Right forelimb (tissue), 1 donor: ENCODE measurements at places on chromosomes 12 and 14.
A peak's percentile ranks its signal among the peaks of the same experiment; 100 is the strongest.

DNA sequence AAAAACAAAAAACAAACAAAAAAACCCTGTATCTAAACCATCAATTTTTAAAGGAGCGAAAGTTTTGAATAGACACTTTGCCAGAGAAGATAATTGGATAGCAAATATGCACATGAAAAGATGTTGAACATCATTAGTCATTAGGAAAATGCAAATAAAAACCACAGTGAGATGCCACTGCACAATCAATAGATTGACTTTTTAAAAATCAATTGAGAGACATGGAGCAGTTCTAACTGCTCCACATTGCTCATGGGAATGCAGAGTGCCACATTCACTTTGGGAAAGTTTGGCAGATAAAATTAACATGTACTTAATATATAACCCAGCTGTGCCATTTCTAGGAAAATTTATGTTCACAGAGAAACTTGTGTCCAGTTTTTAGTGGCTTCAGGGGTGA lies 12.7 kb downstream of the EIF2S1 start:
- DNase-seq: no peak

GRCh38 chr12:120702637-120703036 lies 7.6 kb upstream of the UNC119B start:
- DNase-seq: no peak

DNA sequence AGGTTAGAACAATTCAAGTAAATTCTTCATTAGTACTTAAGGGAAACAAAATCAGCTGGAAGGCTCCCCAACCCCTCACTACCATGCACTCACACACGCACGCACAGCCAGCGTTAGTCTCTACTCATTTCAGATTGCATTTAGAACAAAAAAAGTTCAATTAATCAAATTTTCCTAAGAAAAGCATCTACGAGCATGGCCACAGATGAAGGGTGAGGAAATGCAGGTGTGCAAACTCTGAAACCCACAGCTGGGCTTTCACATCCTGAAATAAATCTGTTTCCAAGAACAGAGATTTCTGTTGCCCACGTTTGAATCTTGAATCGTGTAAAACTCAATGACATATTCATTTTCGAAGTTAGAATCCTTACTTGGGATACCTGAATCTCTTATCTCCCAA lies 62.6 kb downstream of the SEL1L start:
- no peak for DNase-seq

GRCh38 chr12:104340177-104340576 lies 36.6 kb downstream of the EID3 start:
- DNase-seq: no peak

DNA sequence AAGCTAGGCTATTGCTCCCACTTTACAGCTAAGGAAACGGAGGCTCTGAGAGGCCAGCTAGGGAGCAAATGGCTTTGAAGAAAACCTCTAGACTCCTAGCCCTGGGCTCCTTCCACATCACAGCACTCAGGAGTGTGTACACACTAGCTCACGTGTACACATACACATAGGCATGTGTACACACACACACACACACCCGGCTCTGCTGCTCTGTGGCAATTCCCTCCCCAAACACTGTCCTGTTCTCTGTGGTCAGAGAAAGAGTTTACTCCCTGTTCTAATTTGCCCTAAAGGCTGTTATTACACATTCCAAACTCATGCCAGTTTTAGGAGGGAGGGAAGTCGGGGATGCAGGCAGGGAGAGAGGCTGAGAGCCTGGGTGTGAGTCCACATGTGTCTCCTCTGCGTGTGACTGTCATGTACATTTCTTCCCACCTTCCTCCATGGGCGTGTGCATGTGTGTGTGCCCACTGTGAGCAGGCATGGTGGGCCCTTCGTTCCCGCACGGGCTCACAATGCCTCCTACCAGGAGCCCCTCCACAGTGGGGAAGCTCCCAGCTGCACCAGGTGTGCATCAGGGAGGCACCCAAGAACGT lies 14.2 kb downstream of the TRPV4 start:
- no peak for DNase-seq

DNA sequence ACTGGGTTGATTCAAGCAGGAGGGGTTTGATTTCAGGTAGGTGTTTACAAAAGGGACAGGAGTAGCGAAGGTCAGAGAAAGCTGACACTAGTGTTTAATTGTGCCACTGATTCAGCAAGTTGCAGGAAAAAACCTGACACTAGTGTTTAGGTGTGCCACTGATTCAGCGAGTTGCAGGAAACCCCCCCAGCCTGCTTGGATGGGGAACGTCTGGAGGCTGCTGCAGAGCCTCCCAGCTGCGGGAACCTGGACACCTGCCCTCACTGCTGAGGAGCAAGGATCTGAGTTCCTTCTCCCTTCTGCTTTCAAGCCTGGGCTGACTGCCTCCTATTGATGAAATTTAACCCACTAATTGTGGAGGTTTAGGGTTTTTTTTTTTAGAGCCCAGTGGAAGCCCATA lies 84.2 kb downstream of the AVPR1A start:
- no peak for DNase-seq

DNA sequence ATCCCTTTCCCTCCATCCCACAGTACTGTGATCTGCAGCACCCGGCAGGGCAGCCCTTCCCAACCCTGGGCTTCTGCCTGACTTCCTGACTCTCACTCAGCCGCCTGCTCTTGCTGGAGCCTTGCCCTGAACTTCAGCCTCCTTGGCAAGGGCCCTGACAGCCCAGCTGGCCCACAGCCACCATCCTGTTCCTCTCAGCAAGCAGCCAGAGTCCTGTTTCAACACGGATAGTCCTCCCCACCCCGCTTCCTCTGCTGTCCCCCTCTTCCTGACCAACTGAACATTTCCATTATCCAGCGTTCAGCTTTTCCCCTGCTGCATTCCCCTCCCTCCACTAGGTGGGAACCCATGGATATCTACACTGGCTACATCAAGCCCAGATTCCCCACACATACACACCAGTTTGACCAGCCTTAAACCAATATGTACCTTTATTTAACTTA lies 74.0 kb upstream of the MDM1 start:
- DNase-seq: peak; percentile 93

DNA sequence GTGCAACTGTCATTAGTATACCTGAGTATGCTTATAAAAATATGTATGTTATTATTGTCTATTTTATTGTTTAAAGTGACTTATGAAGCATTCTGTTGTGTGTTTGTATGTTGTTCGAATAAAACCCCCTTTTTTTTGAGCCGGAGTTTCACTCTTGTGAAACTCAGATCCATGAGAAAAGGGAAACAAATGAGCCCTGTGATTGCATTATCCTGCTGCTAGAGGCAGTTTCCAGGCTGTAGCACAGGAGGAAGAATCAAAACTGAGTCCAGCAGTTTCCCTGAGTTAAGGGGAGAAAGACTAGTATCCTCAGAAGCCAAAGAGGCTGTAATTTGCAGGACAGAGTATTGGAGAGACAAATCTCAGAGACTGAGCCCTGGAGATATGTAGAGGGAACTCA lies 12.5 kb downstream of the SGPP1 start:
- DNase-seq: no peak

GRCh38 chr14:99522934-99523703 lies 41.9 kb downstream of the CCNK start:
- DNase-seq: no peak

DNA sequence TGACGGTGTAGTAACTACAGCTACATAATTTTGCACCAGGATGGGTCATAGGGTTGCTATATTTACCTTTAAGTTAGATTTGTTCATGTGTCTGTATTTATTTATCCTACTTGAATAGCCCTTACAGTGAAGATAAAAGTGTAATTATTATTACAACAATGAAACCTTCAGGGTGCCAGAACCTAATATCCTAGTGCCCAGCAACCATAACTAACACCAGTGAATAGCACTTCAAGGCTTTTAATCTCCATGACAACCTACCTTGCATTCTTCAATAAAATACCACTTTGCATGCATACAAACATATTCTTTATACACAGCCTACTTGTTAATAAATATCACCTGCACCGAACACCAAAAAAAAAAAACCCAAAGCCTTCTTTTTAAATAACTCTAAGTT lies 58.7 kb upstream of the G2E3 start:
- DNase-seq: no peak

DNA sequence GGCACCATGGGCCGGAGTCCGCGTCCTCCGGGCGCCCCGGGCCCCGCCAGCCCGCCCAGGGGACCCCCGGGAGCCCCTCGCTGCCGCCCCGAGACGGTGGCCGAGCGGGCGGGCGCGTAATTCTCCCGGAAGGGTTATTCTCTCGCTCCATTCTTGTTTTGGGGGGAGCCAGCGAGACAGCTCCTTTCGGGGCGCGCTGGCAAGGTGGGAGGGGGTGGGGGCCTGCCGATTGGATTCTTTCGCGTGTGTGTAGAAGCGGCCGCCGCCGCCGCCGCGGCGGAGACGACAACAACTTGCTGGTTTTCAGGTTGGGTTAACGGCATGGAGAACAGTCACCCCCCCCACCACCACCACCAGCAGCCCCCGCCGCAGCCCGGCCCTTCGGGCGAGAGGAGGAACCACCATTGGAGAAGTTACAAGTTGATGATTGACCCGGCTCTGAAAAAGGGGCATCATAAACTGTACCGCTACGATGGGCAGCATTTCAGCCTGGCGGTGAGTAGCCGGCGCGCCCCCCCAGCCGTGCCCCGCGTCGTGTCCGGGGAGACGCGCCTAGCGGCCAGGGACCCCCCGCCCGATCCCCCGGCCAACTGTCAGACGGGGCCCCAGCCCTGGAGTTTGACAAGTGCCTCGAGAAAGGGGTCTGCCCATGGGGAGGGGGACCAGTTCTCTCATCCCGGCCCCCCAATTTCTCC lies 755 bp downstream of the SETD1B start:
- peak; percentile 65 for DNase-seq

GRCh38 chr12:32589165-32589865 lies 89.8 kb upstream of the DNM1L start:
- no peak for DNase-seq

- DNase-seq: no peak
Measured at GRCh38 chr12:49359671-49360070, 7.6 kb upstream of the SPATS2 start.

GRCh38 chr12:126191031-126191891 lies 1126.0 kb downstream of the AACS start:
- DNase-seq: no peak

DNA sequence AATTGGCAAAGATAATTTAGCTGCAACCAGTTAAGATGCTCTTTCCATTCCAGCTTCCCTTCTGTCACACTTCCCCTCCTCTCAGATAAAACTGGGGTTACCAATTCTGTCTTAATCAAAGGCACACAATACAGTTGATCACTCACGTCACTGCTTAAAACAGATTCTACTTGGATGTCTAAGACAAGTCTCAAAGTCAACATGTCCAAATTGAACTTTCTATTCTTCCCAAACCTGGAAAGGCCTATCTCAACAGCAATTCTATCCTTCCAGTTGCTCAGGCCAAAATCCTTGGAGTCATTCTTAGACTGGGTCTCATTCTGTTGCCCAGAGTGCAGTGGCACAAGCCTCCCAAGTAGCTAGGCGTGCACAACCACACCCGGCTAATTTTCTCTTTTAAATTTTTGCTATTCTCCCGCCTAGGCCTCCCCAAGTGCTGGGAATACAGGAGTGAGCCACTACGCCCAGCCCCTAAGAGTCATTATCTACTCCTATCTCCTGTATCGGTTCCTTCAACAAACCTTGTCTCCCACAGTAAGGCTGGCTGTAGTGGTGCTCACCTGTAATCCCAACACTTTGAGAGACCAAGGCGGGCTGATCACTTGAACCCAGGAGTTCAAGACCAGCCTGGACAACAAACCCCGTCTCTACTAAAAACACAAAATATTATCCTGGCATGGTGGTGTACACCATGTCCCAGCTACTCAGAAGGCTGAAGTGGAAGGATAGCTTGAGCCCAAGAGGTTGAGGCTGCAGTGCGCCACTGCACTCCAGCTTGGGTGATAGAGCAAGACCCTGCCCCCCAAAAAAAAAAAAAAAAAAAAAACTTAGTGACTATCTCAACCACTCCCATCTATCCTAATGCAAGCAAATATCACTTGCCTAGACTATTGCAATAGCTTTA lies 4.7 kb downstream of the RPS29 start:
- DNase-seq: no peak

- no peak for DNase-seq
Measured at GRCh38 chr14:101083564-101084435, 180.3 kb upstream of the RTL1 start.

DNA sequence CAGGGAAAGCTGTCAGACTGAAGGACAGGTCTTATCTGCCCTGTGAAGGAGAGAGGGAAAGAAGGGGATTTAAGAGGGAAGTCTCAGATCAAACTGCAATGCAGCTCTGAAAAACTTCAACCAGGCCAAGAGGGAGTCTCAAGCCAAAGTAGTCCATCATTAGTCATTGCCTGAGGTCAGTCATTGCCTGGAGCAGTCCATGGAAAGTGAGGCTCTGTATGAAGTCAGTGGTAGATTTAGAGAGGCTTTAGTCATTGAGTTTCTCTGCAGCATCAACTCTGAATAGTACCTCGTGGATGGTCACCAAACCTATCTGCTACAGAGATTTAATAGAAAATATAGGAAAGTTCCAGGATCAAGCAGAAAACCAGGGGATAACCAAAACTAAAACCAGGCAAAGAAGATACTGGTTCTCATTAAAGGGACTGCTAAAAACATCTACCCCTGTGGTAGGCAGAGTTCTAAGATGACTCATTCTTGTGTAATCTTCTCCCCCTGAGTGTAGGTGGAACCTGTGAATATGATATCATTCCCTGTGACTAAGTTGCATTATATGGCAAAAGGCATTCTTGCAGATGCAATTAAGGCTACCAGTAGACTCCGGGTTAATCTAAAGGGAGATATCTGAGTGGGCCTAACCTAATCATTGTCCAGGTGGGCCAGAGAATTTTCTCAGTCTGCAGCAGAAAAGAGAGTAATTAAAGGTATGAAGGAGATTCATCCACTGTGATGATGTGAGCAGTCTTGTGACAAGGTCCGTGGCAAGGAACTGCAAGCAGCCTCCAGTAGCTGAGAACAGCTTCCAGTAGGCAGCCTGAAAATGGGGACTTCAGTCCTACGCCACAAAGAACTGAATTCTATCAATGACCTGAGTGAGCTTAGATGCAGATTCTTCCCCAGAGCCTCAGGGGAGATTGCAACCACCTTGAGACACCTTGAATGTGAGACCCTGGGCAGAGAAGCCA lies 123.1 kb downstream of the GALC start:
- DNase-seq: no peak

GRCh38 chr12:106431839-106432411 lies 74.4 kb downstream of the POLR3B start:
- DNase-seq: no peak

- DNase-seq: no peak
Measured at GRCh38 chr12:73947326-73948026, 590.2 kb upstream of the ATXN7L3B start.

- peak; percentile 52 for DNase-seq
Measured at GRCh38 chr14:20690848-20691640, 2.5 kb downstream of the ANG start.

DNA sequence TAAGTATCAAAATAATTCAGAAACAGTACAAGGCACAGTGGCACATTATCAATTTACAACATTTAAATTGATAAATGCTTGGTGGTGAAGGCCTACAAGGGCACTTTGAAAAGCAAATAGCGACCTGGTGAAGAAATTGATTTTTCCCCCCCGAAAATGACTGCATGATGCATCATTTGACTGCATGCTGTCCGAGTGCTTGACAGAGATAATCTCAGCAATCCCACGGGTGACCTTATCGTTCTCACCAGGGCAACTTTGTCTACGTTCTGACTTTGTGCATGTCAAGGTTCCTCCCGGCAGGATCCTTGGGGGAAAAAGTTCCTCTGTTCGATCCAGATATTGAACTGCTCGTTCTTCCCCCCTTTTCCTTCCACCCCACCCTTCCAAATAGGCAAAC lies 384.8 kb downstream of the EGLN3 start:
- no peak for DNase-seq
